ENCODE measurements at places on chromosomes 3 and 15.

GRCh38 chr3:113113361-113113760 is 98.0 kb upstream of the BOC start:
- no peak for DNase-seq

GRCh38 chr3:101847328-101847727 is 2.0 kb upstream of the NFKBIZ start:
- DNase-seq, result no peak

DNA sequence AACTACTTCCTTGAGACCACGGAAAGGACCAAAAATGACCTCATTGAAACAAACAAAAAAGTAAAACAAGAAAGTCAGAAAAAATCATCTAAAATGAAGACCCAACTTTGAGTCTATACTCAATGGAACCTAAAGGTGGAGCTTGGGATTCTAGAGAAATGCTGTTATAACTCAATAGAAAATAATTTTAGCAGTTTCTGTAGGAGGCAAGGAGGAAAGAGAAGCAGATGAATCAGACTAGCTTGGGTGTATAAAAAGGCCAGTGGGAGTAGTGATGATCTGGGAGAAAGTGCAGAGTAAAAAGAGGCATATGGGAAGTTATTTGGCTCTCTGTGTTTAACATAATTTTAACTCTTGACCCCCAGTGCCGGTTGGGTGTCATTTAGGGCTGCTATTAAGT is 94.4 kb downstream of the TMCO5A start:
- DNase-seq, result no peak

GRCh38 chr15:66169023-66169422 is 84.5 kb downstream of the MEGF11 start:
- DNase-seq, result no peak

GRCh38 chr15:78087951-78088772 is 4.2 kb upstream of the SH2D7 start:
- no peak for DNase-seq

- no peak for DNase-seq
These were observed 31.5 kb downstream of the MGLL start for GRCh38 chr3:127790882-127791183.

DNA sequence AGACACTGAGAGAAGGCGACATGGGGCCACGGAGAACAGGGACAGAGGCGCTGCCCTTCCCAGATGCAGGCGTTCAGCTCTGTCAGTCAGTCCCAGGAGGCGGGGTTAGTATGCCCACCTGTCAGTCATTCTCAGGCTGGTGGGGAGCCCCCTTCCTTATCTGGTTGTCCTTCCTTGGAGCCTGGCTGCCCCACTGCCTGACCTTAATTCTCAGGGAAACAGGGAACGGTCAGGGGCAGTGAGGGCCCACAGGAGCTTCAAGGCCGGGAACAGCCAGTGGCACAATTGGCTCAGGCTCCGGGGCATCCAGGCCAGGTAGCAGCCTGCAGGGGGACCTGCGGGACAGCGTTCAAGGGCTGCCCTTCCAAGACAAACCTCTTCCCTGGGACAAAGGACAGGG is 133.2 kb downstream of the CHSY1 start:
- DNase-seq, result no peak

GRCh38 chr3:126448893-126449180 is 26.9 kb downstream of the ZXDC start:
- DNase-seq, result no peak
